Activated naive CD4-positive, alpha-beta T cell (primary cell): ENCODE measurements at places on chromosomes 2 and 18.

DNA sequence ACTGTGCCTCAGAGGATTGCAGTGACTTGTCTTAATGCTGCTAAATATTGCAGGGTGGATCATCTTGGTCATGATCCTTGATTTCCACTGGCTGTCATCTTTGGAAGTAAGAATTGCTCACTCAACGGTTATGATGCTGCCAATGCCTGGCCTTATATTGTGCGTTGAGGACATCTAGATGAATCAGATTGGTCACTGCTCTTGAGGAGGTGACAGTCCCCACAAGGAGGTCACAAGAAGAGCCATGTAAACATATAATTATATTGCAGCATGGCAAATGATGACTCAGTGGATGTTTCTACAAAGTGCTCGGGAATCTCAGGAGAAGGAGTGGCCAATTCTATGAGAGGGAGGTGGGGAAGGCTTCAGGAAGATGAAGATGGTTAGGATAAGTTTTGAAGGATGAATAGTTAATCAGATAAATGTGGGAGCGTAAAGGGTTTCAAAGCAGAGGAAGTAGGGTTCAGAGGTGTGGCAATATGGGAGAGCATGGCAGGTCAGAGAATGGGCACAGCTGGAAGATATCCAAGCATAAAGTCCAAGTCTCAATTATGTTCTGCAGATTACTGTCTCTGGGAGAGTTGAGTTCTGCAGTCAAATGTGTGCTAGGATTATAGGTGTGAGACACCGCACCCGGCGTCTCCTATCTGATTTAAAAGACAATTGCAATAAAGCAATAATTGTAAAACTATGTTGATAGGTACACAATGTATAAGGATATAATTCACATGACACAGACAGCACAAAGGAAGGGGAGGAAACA is 21.3 kb upstream of the TMEM131 start:
- no peak for DNase-seq

GRCh38 chr2:9800639-9800974 is 42.7 kb upstream of the TAF1B start:
- DNase-seq: no peak

DNA sequence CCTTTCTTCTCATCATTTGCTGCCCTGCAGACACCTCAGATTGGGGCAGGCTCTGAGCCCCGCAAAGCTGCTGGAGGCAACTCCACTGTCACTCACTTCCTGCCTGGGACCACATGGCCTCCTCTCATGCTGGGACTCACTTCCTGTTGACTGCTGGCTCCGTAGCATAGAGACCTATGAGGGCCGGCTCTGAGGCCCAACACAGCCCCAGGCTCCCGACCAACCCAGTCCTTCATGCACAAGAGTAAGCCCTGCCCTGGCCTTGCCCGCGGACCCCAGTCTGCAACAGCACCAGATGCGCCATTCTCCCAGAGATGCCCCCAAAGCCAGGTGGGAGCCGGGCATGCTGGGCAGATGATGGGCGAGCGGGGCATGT is 55.7 kb downstream of the DNMT3A start:
- no peak for DNase-seq

DNA sequence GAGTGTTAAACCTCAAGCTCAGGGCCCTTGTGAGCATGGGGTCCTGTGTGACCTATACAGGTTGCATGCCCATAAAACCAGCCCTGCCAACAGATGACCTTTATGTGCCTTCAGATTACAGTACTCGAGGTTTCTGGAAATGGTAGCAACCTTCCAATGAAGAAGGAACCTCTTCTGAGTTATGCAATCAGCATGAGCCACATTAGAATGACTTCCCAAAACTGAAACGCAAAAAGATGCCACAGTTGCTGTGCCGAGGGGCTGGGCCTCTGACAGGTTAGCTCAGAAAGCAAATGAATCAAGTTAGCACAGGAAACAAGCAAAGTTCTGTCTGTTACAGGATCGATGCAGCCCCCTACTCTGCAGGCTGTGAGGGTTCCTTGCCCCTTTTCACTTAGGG is 37.7 kb downstream of the TGFA start:
- no peak for DNase-seq

DNA sequence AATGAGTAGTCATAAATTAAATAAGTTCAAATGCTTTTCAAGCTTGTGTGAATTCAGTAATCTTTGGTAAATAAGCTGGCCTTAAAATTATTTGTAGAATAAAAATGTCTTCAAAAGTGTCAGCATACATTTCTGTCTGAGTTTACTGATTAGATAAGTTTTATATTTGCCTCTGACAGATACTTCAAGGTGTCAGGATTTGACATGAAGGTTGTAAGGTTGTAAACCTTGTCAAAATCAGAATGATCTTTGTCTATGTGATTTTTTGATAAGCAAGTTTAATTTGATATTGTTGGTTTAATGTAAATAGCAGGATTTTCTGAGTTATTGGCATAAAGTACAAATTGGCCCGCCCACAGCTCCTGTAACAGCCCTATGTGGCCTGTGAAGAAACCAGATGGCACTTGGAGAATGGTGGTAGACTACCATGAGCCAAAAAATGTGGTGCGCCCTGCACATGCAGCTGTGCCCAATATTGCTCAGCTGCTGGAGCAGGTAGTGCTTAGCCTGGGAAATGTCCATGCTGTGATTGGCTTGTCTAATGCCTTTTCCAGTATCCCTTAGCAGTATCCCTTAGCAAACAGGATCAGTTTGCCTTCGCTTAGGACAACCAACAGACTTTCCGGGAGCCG is 188.0 kb upstream of the SPHKAP start:
- no peak for DNase-seq

DNA sequence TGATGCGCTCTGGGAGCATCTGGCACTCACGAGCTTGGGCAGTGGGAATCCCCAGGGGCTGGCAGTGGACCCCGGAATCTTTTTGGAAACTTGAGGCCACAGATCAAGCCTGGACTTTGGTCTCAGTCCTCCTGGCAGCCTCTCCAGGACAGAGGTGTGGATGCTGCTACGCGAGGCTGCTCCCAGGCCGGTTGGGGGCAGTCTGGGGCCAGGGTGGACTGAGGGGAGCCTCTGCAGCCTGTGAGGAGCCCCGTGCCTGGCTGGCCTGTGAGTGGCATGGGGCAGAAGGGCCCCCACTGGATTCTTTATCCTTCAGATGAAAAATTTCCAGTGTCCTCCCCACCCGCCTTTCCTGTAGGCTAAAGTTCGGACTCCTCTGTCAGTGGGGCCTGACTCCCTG is 12.7 kb upstream of the DES start:
- DNase-seq: no peak

DNA sequence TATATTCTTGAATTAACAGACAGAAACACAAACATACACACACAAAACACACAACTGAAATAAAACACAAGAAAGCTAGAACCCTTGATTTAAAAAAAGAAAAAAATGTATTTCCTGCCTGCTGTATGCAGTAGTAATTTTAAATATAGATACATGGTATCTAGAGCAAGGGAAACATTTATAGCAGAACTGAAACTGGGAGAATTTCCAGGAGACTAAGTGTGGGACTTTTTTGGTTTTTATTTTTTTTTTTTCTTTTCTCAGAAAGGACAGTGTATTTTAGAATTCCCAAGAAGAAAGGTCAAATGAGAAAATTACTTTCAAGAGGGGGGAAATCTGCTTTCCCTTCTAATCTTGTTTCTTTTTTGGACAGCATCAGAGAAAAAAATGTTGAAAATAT is 558.9 kb upstream of the PKDCC start:
- no peak for DNase-seq

DNA sequence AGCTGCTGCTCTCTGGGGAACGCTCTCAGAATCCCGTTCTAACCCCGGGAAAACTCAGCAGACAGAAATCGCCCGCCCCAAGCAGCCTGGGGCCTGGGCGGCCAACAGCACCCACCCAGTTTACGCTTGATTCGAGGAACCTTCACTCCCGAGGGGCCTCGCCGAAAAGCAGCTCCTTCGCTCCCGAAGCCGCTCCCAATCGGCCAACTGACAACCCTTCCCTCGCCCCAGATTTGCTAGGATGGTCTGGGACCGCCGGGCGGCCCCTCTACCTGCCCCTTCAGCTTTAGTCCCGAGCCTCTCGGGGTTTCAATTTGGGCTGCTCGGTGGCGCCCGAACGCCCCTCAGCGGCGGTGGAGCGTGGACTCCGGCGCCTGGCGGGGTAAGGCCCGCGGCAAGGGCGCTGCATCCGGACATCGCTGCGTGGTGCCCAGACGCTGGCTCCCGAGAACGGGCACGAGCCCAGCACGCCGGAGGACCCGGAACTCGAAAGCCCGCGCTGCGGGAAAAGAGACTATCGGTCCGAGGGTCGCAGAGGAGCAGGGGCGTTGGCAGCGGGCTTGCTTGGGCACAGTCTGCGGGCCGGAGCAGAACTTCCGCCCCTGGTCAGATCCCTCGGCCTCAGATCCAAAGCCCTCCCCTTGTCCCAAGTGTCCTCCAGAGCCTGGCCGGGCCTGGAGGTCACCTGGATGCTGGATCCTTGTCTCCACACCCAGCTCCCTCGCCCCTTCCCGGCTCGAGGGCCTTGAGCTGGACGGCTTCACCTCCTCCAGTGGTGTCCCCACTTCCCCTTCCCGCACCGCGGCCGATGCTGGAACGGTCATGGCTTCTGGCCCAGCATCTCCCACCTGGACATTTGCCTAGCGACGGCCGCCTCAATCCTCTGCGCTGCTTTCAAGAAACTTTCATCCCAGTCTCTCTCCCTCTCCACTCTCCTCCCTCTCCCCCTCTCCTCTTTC is 3.0 kb upstream of the OTX1 start:
- no peak for DNase-seq

DNA sequence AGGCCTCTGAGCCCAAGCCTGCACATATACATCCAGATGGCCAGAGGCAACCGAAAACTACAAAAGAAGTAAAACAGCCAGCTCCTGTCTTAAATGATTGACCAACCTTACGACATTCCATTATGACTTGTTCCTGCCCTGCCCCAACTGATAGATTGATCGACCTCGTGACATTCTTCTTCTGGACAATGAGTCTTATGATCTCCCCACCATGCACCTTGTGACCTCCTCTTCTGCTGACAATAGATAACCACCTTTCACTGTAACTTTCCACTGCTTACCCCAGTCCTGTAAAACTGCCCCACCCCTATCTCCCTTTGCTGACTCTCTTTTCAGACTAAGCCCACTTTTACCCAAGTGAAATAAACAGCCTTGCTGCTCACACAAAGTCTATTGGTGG is 670.0 kb upstream of the PKDCC start:
- DNase-seq: no peak

- DNase-seq: no peak
Observed at GRCh38 chr2:113025737-113026136, 20.5 kb downstream of the IL36A start.

GRCh38 chr2:196742216-196742615 is 57.3 kb downstream of the GTF3C3 start:
- no peak for DNase-seq

GRCh38 chr18:35694808-35695207 is 113.3 kb downstream of the GALNT1 start:
- DNase-seq: no peak

- DNase-seq: no peak
Observed at GRCh38 chr2:102262216-102263129, 48.9 kb upstream of the IL1RL1 start.

DNA sequence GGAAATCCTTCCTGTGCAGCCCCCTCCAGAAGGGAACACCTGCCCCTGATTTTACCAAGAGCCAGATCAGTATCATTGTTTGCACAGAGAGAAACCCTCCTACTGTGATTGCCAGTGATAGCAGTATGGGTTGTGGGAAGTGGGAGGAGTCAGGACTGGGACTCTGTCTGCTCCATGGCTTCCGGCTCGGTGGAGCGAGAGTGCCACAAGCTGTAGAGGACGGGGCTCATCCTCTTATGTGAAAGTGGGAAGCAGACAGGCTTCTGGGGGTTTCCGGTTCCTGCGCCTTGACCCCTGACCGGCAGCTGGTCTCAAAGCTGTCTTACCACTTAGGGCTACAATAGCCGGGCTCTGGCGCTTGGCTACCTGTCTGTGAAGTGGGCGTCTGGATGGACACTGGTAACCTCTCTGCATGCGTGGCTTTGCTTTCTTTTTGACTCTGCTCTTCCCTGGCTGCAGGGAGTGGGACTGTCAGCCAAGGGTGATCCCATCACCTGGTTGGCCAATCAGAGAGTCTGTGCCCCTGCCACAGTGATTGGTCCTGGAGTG is 79.7 kb downstream of the BCL2L11 start:
- no peak for DNase-seq

GRCh38 chr18:35673682-35674081 is 92.1 kb downstream of the GALNT1 start:
- no peak for DNase-seq

GRCh38 chr2:58221909-58222308 is 19.2 kb downstream of the FANCL start:
- DNase-seq: no peak

- no peak for DNase-seq
Observed at GRCh38 chr2:159933040-159933726, 129.2 kb downstream of the PLA2R1 start.
